Hematopoietic multipotent progenitor cell treated with erythropoietin and hydrocortisone succinate and interleukin-3 and kit ligand, for 6 days (in vitro differentiated cells): ENCODE measurements at places on chromosomes 6 and 20.

GRCh38 chr20:62423326-62423706 lies 4.0 kb downstream of the RBBP8NL start:
- DNase-seq = peak; percentile 44

DNA sequence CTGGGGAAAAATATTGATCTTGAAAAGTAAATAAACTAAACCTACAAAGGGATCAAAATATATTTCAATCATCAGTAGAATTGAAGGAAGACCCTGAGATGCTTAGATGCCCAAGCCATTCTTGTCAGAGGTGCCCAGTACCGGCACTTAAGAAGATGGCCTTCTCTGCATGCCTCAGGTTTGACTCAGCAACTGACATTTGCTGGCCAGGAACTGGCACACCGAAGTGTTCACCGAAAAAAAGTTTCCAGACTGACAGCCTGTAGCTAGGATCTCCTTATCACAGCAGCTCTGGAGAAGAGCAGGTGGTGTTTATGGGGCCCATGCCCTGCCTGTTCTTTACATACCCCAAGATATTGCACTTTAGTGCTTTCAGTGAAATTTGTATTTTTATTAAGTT lies 203.2 kb downstream of the MOXD1 start:
- no peak for DNase-seq

GRCh38 chr6:119346936-119347335 lies 2.6 kb downstream of the MAN1A1 start:
- no peak for DNase-seq

DNA sequence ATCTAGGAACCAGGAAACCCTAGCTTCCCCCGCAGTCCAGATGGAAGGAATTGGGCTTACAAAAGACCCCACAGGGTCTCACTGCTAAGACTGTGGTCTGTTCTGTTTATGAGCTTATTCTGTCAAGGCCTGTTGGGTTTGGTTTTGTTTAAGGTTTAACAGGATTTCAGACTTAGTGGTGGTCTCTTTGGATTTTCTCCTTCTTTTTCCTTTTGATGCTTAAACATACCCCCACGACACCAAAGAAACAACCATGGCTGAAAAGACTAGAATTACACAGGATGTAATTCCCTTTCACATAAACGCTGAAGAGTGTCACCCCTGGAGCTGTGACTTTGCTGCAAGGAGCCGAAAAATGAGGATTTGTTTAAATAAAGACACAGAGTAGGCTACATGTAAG lies 408.6 kb downstream of the PREX1 start:
- DNase-seq = no peak

DNA sequence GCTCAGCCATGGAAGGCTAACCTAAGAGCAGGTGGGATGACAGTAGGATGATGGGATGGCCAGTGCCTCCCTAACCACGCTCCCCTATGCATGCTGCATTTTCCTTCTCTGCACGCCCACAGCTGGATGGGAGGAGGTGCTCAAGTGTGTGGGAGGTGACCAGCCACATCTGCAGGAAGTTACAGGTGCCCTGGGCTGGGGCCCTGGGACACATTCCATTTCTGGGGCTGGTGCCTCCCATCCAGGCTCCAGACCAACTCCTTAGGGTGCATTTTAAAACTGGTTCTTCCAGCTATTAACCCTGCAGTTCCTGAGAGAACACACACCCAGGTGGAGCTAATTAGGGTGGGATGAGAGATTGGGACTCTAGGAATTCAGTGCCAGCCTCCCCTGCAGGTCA lies 135.3 kb upstream of the ARMC2 start:
- no peak for DNase-seq

DNA sequence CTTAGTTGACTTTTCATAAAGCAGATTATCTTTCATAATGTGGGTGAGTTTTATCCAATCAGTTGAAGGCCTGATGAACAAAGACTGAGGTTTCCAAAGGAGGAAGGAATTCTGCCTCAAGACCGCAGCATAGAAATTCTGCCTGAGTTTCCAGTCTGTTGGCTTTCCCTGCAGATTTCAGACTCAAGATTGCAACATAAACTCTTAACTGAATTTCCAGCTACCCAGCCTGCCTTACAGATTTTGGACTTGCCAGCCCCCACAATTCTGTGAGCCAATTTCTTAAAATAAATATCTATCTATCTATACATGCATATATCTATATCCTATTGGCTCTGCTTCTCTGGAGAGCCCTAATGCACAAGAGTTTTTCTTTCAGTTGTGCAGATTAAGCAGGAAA lies 57.3 kb upstream of the SMLR1 start:
- no peak for DNase-seq

DNA sequence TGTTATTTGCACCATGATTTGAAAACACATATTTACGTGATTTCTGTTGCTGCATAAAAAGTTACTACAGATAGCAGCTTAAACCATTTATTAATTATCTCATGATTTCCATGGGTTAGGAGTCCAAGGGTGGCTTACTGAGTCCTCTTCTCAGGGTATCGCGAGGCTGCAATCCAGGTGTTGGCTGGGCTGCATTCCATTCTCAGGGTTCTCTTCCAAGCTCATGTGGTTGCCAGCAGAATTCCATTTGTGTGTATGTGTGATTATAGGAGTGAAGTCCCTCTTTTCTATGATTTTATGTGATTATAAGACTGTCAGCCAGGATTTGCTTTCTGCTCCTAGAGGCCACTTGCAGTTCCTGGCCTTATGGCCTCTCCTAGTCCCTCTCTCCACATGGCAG lies 135.1 kb downstream of the FAM83B start:
- no peak for DNase-seq

GRCh38 chr6:26367114-26367513 lies 2.1 kb downstream of the BTN3A2 start:
- DNase-seq = peak; percentile 19

- peak; percentile 93 for DNase-seq
Observed at GRCh38 chr6:30682143-30683117, 4.0 kb downstream of the PPP1R18 start.

DNA sequence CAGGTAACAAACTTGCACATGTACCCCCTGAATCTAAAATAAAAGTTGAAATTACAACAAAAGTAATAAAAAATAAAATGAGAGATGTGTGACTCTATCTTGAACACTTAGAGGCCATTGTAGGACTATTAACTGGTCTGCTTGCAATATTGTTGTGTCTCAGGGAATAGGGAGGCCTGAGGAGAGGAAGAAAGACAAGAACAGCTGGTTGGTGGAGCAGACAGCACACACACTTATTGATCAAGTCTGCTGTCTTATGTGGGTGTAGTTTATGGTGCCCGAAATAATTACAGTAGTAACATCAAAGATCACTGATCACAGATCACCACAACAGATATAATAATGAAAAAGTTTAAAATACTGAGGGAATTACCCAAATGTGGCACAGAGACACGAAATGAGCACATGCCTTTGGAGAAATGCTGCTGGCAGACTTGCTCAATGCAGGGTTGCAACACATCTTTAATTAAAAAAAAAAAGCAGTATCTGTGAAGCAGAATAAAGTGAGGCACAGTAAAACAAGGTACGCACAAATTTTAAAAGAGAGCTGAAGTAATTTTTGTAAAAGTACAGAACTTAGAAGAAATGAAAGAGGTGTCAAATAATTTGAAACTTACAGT lies 110.1 kb upstream of the HDAC2 start:
- DNase-seq = no peak

DNA sequence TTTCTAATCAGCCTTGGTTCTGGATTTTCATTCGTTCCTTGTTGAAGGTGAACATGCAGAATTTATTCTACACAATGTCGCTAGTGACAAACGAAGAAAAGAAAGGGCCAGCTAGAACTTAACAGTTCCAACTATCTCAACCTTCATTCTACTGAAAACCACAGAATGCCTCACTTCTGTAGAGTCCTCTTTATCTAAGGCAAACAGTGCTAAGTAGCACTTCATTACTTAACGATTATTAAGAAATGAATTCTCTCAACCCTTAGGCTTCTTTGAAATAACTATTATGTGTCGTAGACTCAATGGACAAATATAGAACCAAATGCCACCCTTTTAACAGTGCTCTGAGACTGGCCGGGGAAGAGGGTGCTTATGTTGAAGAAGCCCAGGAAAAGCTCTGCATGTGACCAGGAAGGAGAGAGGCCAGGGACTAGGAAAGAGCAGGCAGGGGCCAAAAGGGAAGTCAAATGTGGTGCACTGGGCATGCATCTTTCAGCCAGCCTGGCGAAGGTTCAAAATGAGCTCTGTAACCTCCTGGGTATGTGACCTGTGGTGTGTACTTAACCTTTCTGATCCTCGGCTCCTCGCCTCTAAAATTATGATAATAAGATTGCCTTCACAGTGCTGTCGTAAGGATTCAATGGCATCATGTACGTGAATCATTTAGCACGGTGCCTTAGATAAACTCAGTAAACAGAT lies 55.4 kb upstream of the BMP2 start:
- peak; percentile 49 for DNase-seq

DNA sequence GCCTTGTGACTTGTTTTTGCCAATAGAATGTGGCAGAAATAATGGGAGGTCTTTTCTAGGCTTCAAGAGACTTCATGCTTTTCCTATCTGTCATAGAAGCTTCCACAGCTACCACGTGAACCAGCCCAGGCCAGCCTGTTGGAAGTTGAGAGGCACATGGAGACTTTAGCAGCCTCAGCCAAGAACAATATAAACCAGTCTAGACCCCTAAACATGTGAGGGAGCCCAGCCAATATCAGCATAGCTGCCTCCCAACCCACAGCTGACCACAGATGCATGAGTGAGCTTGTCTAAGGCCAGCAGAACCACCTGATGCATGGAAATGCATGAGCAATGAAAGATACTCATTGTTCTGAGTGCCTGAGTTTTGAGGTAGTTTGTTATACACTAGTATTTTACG lies 540.7 kb upstream of the BTBD3 start:
- DNase-seq = no peak

DNA sequence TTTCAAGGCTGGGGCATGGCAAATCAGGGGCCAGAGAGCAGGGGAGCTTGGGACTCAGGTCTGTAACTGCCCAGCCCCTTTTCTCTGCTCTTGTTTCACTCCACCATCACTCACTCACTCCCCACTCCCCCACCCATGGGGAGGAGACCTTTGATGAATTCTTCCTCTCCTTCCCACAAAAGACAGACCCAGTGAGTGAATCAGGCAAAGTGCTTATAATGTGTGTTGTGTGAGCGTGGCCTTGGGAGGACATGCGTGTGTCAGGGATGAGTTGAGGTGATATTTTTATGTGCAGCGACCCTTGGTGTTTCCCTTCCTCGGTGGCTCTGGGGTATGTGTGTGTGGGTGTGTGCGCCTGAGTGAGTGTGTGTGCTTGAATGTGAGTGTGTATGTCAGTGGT lies 1.0 kb upstream of the CUL9 start:
- DNase-seq = no peak

- no peak for DNase-seq
Observed at GRCh38 chr6:8057793-8058192, 6.4 kb downstream of the BLOC1S5 start.

DNA sequence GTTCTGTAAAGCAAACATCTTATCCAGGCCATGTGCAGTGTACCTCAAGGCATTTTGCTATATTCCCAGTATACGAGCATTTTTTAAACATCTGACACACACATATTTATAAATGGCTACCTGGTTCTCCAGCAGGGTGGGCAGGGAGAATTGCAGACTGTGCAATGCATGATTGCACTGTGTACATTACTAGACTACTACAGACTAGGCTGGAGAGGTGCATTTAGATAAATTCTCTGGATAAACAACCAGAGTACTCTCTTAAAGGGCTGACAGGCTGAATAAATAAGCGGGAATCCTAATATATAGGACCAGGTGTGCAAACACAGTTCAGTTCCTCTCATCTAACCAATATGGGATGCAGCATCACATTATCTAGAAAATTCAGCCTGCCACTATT lies 428.3 kb upstream of the ARID1B start:
- no peak for DNase-seq

GRCh38 chr6:126227833-126228702 lies 111.8 kb upstream of the CENPW start:
- DNase-seq = no peak

DNA sequence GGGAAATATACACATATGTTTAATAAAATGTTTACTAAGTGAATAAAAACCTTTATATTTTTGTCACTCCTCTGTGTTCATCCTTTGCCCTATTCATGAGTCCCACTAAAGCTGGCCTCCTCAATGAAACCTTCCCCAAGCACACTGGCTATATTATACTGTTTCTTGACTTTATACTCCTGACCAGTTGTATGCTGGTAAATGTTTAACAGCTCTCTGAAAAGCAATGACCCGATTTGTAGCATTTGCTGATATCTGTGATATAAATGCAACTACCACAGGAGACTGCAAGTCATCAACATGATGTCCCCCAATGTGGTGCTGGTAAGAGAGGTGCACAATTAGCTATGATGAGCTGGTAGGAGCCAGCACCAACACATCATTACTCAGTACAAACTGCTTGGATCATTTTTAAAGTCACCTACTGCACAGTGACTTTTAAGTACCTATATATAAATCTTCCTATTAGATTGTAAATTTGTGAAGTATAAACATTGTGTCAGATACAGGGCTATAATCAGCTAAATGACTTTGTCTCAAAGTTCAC lies 64.6 kb upstream of the MCM9 start:
- no peak for DNase-seq

DNA sequence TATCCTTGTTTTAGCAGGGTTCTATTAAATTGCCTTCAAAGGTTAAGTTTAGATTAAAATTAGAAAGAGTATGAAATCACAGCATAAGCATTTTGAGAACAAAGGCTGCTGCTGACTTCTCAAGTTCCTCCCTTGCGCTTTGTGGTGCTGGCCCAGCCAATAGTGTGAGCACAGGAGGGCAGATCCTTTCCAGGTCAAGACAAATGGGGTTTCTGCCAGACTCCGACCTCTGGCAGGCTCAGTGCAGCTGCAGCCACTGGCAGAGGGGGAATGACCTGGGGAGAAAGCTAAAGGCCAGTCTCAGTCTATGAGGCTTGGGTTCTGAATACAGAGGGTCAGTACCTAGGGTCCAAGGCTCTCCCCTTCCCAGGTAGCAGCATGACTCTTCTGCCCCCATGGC lies 27.0 kb downstream of the CLIC5 start:
- DNase-seq = no peak

- DNase-seq = no peak
Observed at GRCh38 chr6:153044295-153044694, 41.8 kb upstream of the MTRF1L start.

- DNase-seq = no peak
Observed at GRCh38 chr6:1906014-1906413, 296.3 kb downstream of the FOXC1 start.

- no peak for DNase-seq
Observed at GRCh38 chr6:22067122-22067521, 229.7 kb downstream of the PRL start.

GRCh38 chr6:137840252-137840651 lies 26.8 kb upstream of the TNFAIP3 start:
- DNase-seq = no peak

- no peak for DNase-seq
Observed at GRCh38 chr6:18676548-18676947, 289.4 kb downstream of the RNF144B start.

GRCh38 chr6:144757730-144758129 lies 472.6 kb downstream of the UTRN start:
- DNase-seq = no peak

GRCh38 chr6:29916741-29917140 lies 25.6 kb upstream of the HLA-A start:
- DNase-seq = no peak

GRCh38 chr6:143842461-143842901 lies 657 bp upstream of the LTV1 start:
- no peak for DNase-seq
